ENCODE measurements at places on chromosomes 4 and X.

DNA sequence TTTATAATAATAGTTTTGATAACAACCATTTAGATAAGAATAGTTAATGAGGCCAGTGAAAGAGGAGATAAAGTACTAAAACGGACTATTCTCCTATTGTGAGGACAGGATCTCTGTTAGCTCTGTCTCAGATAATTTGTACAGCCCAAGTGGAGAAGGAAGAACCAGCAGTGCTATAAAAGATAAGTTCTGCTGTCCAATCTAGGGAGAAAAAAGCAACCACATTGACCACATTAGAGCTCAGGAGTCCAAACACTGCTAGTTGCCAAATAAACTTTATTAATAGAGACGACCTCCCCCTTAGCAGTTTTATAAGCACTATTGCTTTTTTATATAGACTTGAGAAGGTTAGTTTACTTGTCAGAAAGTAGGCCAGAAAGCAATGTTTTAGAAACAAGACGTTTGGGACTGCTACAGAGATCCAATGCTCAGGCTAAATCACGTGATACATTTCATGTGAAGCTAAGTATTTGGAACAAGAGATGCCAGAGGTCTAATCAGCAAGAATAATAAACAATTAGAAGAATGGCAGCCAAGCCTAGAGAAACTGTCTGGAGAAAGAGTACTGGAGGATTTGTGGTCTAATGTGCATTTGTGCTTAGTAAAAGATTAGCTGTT is 15.9 kb downstream of the IL15 start:
- peak; percentile 72 for DNase-seq

DNA sequence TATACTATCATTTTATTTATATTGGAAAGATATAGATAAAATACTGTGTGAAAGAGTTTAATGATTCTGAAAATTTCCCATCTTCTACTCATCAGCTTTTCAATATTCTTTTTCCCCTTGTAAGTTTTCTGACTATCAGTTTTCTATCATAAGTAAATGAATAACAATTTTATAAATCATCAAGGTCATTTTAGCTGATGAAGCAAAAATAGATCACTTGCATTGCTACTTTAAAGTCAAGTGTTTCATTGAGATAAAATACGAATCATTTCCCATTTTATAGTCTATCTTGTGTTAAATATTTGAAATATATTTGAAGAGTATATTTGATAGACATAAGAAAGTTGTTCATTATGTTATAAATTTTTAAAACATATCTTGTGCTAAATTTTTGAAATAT is 811.0 kb upstream of the GALNTL6 start:
- DNase-seq, result no peak

DNA sequence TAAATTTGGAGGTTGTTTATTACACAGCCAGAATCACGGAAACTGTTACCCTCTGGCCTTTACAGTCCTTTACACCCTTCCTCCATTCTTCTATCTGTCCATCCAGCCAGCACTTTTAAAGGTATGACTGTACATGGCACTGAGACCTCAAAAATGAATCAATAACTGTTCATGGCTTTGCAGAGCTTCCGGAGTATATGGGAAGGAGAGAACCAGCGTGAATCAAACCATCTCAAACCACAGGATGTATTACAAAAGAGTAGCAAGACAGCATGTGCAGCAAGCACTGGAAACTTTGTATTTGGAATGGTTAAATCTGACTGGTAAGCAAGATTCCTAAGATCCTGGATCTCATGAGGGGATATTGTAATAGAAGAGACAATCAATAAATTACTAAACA is 228.5 kb upstream of the CASK start:
- no peak for DNase-seq

DNA sequence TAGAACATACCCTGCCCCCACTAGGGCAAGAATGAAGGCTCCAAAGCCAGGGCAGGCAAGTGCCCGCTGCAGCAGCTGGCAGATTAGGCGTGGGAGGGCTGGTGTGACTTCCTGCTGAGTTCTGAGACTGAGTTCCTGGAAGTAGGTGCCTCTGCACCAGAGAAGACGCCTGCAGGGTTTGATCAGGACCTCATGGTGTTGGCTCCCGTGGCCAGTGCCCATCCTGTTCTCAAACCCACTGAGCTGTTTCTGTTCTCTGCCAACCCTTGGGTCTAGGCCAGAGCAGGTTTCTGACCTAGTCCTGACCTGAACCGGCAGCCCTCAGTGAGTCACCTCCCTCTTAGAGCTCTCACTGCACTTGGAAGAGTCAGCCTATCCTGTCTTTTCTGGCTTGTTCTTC is 220.7 kb downstream of the HS6ST2 start:
- DNase-seq, result no peak

DNA sequence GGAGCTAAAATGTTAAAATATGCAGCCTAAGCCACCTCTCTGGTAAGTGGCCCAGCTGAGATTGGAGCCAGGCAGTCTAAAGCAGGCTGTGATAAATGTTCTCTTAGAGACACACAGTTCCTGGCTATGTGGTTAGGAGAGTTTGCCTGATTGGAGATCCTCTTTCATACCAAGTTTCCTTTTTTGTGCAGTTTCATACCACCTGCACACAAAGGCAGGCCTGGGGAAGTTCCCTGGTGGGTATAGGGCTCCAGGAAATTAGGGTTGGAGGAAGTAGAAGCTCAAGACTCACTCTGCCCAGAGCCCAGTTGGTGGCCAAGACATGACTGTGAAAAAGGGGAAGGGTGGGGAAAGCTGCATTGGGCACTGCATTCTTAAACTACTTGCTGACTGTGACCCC is 16.9 kb downstream of the CYBB start:
- DNase-seq, result no peak

GRCh38 chr4:153154007-153154975 is 50.0 kb upstream of the TRIM2 start:
- DNase-seq, result peak; percentile 57

DNA sequence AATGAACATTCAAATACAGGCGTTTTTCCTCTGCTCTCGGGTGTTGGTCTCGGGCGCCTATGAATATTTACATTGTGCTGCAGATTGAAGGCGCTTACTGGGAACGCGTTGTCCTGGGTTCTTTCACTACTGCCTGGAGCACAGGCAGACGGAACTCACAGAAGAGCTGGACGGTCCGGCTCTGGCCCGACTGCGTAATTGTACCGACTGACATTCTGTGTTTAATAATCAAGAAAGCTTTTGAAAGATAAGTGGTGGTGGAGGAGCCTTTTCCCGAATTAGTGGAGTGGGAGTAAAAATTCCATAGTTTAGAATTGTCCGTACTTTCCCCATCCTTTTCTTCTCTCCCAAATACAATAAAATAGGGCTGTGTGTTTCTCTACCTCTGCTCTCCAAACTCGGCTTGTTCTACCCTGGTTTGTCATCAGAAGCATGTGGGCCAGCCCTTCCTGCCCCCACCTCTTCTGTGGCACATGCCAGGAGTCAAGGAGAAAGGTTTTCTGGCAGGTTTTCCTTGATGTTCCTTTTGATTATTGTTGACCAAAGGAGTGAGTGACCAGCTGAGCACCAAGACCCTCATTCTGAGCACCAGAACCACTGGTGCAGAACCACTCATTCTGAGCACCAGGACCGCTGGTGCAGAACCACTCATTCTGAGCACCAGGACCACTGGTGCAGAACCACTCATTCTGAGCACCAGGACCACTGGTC is 2.3 kb downstream of the FHDC1 start:
- DNase-seq, result no peak

DNA sequence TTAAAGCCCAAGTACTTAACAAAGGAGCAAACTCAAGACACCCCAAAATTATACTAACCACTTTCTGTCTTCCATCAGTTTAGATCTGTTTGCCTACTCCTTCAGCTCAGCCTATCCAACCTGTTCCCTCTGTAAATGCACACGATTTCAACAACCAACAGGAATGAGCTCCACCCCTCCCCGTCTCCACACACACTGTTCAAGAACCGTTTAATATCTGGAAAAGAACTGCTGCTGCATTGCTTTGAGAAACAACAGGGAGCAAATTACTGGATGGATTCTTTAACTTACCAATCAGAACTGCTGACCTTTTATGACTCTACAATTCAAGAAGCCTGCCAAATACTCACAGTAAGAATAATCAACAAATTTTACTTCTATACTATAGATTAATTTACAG is 87.0 kb downstream of the FBXW7 start:
- DNase-seq, result no peak

DNA sequence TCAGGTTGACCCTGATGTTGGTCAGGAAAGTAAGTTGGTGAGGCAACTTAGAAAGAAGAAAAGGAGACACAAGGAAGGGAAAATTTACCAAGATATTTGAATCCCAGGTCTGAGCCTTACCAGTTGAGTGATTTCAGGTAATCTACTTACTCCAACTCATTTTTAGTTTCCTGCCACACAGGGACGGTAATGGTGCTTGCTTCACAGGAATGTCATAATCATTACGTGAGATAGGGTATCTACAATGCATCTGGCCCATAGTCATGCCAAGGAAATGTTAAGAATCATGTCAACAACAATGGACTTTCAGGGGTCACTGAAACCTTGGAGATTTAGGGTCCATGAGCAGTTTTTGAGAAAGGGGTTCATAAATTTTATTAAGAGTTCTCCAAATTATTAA is 195.4 kb upstream of the HHIP start:
- no peak for DNase-seq

DNA sequence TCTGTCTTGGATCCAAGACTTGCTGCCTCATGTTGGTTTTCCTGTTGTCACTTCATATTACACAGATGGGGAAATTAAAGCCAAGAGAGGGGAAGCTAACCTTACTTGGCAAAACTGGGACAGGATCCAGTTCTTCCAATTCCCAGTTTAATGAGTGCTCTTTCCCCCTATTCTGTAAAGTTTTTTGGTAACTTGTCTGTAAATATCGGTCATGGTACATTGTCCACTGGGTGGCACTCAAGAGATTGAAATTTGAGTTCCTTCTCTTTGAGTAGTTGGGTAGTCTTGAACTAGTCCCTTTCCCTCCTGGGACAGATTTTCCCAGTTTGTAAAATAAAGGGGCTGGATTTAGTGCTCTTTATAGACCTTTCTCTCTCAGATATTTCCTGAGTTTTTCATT is 12.4 kb upstream of the EOLA2 start:
- DNase-seq, result peak; percentile 62

GRCh38 chrX:97266406-97267121 is 382.9 kb downstream of the RPA4 start:
- DNase-seq, result no peak

- DNase-seq, result no peak
Observed at GRCh38 chr4:166123546-166123945, 250.5 kb downstream of the TLL1 start.

GRCh38 chr4:73257234-73257633 is 1.4 kb downstream of the ANKRD17 start:
- DNase-seq, result peak; percentile 92

DNA sequence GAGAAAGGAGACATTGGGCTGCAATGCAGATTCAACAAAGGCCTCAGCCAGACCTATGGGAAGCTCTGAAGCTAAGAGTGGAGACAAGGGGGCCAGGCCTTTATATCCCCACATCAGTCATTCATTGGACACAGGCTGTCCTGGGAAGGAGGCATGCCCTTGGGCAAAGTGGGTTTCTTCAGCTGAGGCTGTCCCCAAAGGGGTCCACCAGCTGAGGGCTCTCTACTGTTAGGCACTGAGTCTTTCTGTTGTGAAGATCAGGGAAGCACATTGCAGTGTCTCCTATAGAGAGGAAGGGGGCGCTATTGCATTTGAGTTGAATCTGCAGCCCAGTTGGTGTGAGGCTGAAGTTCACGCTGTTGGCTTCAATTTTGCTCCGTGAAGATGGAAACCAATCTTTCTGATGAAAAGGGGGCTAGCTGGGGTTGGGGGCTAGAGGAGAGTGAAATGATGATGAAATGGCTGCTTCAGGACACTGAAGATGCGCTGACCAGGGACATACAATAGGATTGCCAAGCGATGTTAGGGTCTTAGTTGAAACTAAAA is 48.0 kb downstream of the SLC25A5 start:
- DNase-seq, result peak; percentile 67

- peak; percentile 49 for DNase-seq
Observed at GRCh38 chr4:99945718-99946355, 581 bp downstream of the DNAJB14 start.

DNA sequence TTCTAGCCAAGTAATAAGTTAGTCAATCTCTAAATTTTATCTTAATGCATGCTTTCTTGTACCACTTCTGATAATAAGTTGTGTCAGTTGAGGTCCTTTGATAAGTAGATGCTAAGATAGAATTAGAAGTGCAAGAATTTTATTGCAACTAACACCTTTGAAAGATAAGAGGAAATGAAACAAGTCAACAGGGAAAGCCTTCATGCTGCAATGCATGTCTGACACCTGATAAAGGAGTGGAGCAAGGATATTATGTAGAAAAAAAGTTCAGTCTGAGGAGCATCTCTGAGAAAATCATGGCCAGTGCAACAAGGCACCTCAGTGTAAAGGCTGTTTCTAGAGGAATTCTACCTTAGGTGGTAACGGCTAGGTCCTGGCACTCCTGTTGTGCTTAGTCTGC is 210.7 kb upstream of the PPP1R2C start:
- DNase-seq, result no peak

GRCh38 chrX:703466-703865 is 72.9 kb downstream of the SHOX start:
- DNase-seq, result no peak

DNA sequence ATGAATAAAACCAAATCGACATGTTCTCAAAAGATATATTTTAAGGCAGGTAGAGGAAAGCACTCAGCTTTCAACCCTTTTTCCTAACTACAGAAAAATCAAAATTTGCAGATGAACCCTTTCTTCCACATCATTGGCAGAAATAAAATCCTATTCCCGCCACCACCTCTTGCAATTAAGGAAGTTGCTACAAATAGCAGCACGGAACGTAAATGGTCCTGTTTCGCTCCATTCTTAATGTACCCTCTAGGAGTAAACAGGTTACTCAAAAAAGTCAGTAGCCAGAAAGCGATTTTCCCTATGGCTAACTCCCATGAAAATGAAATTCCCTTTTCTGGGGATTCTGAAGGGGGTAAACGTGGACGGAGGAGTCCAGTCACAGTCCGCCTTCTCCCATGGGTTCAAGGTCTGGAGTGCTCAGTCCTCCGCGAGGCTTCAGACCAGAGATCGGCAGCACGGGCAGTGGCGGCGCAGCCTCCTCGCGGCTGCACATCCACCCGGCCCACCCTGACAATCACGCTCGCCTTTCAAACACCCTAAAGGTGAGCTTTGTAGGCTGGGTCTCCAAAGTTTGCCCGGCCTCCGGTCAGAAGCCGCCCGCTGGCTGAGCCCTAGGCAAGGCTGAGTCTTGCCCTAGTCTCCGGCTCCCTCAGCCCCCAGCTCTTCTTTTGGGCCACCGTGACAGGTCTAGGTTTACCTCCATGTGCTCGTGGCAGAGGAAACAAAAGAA is 1.8 kb downstream of the ATP11C start:
- DNase-seq, result peak; percentile 42

DNA sequence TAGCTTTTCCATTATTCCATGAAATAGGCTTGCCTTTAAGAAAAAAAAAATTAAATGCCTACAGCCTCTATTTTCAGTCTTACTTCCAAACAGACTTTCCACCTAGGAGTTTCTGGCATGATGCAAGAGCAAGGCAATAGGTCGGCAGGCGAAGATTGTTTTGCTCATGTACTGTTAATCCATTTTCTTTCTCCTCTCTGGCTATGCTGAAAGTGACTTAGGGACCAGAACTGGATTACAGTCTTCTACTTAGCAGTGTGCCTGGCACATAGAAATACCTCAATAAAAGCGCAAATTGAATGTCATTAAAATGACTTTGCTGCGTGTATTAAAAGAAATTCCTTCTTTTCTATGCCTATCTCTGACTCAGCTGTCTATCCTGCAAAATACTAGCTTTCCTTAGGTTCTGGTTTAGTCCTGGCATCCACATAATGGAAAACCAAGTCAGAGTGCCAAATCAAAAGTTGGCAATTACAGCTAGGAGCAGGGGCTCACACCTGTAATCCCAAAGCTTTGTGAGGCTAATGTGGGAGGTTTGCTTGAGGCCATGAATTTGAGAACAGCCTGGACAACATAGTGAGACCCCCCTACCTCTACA is 51.9 kb downstream of the CC2D2A start:
- no peak for DNase-seq

GRCh38 chr4:139560406-139561104 is 4.5 kb upstream of the SETD7 start:
- peak; percentile 13 for DNase-seq
